ENCODE measurements at places on chromosomes 13 and 19. TPM values are rescaled to one million over a fixed set of nuclear protein-coding genes. Genes with fewer than 3 reads are reported as not detected.

Gene C19orf73
- total RNA-seq: not detected

Gene IFNL1
- not detected for total RNA-seq

Gene EFNB2
- total RNA-seq: 17.0 TPM

Gene SSC5D
- 77.4 TPM for total RNA-seq

- no peaks in the 10 kb centered on the region for H3K4me1 ChIP-seq
- H3K27ac ChIP-seq: no peak overlapping the region
- no peak overlapping the region for H3K4me3 ChIP-seq
- no peaks in the 10 kb centered on the region for H3K27me3 ChIP-seq
- DNase-seq: no peak
- H3K36me3 ChIP-seq: no peaks in the 10 kb centered on the region
Measured at GRCh38 chr13:83024955-83025594, 857.2 kb downstream of the SLITRK1 start.

DNA sequence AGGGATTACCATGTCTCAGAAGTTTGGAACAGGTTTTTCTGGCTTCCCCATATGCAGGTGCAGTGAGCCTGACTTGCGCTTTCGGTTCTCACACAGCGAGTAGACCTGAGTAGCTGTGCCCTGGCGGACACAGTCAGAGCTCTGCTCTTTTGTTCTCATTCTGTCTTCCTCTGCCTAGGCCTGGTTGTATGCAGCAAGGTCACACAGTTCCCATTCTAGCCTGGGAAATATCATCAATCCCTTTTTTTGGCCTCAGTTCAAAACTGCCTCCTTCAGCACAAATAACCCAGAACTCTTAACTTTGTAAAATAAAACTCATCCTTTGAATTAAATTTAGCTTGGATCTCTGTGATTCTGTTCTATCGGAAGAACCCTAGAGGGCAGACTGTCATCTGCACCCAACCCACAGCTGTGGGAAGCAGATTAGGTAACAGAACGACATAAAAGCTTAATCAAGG lies 10.2 kb downstream of the OXGR1 start:
- H3K36me3 ChIP-seq: no peaks in the 10 kb centered on the region
- H3K27ac ChIP-seq: no peak overlapping the region
- no peaks in the 10 kb centered on the region for H3K4me1 ChIP-seq
- no peak overlapping the region for H3K4me3 ChIP-seq

All from osteoblast (primary cell).